Large intestine (tissue), 12 donors: ENCODE measurements at places on chromosomes 7 and 10. TPM values are rescaled to one million over a fixed set of nuclear protein-coding genes. Genes with fewer than 3 reads are reported as not detected.

ABCF2 gene
- polyA plus RNA-seq: 19.1 TPM

TMEM140 gene
- 20.6 TPM for polyA plus RNA-seq

GRCh38 chr7:12764458-12764891 lies 77.0 kb downstream of the ARL4A start:
- H3K36me3 ChIP-seq: no peaks in the 10 kb centered on the region
- no peaks in the 10 kb centered on the region for H3K27me3 ChIP-seq
- no peak overlapping the region for H3K4me3 ChIP-seq
- H3K4me1 ChIP-seq: no peaks in the 10 kb centered on the region

DNA sequence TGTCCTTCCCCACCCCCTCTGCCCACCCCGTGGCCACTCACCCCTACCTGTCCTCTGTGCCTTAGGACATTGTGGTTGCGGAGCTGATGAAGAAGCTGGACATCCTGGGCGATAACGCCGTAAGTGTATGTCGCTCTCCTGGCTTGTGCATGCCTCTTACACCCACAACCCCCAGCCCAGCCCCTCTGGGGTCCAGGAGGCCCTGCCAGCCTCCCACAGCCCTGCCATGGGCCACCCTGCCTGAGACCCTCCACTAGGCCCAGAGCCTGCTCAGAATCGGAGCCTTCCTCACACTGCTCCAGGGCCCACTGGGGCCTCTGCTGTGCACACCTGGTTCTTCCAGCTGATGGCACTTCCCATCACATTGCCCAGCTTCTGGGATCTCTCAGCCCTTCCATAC lies 36.8 kb upstream of the DPYSL4 start:
- no peak for DNase-seq
- no peak overlapping the region for H3K27ac ChIP-seq
- H3K36me3 ChIP-seq: no peaks in the 10 kb centered on the region
- H3K4me1 ChIP-seq: no peaks in the 10 kb centered on the region
- H3K4me3 ChIP-seq: no peak overlapping the region
- no peaks in the 10 kb centered on the region for H3K27me3 ChIP-seq

- H3K4me1 ChIP-seq: no peaks in the 10 kb centered on the region
- no peak overlapping the region for H3K4me3 ChIP-seq
- no peak overlapping the region for H3K27ac ChIP-seq
- H3K27me3 ChIP-seq: no peaks in the 10 kb centered on the region
- H3K36me3 ChIP-seq: no peaks in the 10 kb centered on the region
- peak; percentile 12 for DNase-seq
Measured at GRCh38 chr7:152522571-152523067, 86.8 kb upstream of the KMT2C start.

DNA sequence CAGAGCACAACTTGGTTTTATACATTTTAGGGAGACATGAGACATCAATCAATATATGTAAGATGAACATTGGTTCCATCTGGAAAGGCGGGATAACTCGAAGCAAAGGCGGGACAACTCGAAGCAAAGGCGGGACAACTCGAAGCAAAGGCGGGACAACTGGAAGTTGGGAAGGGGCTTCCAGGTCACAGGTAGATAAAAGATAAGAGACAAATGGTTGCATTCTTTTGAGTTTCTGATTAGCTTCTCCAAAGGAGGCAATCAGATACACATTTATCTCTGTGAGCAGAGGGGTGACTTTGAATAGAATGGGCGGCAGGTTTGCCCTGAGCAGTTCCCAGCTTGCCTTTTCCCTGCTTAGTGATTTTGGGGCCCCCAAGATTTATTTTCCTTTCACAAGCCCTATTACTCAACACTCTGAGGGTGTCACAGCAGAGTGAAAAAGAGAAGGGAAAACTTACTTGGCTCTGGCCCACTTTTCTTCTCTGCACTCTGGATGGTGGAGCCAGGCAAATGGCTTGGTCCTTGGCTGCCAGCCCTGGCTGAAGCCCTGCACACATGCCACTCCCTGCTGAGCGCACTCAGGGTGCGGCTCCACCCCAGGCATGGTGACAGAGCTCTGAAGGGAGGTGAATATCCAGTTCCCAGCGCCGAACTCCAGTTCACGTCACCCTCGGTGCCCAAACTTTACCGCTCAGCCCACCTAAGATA lies 46.7 kb downstream of the PARD3 start:
- no peak overlapping the region for H3K27ac ChIP-seq
- H3K36me3 ChIP-seq: no peaks in the 10 kb centered on the region
- H3K4me1 ChIP-seq: no peaks in the 10 kb centered on the region

DNA sequence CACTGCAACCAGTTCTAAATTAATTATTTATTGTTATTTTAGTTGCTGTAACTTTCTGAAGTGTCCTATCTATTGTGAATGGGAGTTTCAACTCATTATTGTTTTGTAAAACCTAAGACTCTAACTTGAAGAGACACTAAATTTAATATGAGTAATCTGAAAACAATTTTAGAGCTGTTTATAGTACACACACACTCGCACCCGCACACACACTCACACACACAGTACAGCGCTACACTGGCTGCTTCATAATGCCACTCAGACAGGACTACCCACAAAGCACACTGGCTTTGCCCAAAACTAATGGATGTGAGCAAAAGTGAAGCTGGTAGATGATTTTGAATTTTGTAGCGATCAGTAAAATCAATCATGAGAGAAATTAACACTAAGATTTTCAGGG lies 238.9 kb upstream of the ETV1 start:
- H3K27ac ChIP-seq: no peak overlapping the region
- DNase-seq: no peak
- no peak overlapping the region for H3K4me3 ChIP-seq
- H3K36me3 ChIP-seq: no peaks in the 10 kb centered on the region
- H3K4me1 ChIP-seq: peaks cover 3% of the 10 kb centered on the region

- no peak overlapping the region for H3K27ac ChIP-seq
- H3K4me3 ChIP-seq: no peak overlapping the region
- no peaks in the 10 kb centered on the region for H3K27me3 ChIP-seq
Measured at GRCh38 chr7:47715631-47716068, 133.7 kb upstream of the TNS3 start.

GRCh38 chr7:5339955-5340354 lies 57.2 kb downstream of the SLC29A4 start:
- H3K4me1 ChIP-seq: no peaks in the 10 kb centered on the region
- DNase-seq: no peak
- peaks cover 82% of the 10 kb centered on the region for H3K36me3 ChIP-seq
- no peaks in the 10 kb centered on the region for H3K27me3 ChIP-seq
- H3K27ac ChIP-seq: no peak overlapping the region
